Fibroblast of skin of left quadriceps (primary cell): ENCODE measurements at places on chromosomes 13 and 19.

DNA sequence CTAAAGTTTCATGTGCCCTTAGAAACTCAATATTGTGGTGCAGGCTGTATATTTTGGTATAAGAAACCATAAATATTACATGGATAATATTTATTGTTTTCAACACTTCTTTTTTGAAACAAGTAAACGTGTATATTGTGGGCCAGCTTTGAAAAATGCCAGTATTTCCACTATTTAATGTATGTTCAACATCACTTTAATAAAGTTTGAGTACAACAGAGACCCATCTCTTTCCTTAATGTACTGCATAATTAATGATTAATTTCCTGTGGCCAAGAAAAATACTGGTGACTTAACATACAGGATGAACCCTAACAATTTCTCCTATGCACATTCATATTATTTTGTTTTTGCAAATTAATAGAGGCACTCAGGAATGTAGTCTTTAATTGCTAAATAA, 2891.5 kb downstream of the PCDH9 start:
- DNase-seq, result no peak

DNA sequence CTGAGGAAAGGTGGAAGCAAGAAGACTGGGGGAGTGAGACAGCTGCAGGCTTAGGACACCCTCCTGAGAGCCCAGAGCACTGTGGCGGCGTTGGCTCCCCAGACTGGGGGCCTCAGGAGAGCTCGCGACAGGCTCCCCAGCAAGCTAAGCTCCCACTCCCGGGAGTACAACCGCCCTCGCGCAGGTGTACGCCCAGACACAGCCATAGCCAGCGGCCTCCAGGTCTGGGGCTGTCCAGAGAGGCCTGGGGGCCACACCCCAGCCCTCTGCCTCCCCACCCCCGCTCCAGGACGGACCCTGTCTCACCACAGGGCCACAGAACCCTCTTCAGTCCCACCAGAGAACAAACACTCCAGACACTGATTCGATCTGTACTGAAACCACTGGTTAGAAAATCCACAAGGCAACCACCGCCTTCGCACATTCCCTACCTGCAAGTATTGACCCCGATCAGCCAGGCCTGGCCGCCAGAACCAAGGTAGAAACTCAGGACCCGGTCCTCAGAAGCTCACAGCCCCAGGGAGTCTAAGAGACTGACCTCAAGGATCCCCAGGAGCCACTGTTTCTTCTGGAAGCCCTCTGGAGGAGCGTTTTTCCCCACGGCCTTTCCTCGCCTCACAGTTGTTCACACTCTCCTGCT, 16.3 kb downstream of the ZIC5 start:
- DNase-seq, result no peak

- DNase-seq, result no peak
These were observed 5.5 kb upstream of the IFI30 start for GRCh38 chr19:18167975-18168645.

DNA sequence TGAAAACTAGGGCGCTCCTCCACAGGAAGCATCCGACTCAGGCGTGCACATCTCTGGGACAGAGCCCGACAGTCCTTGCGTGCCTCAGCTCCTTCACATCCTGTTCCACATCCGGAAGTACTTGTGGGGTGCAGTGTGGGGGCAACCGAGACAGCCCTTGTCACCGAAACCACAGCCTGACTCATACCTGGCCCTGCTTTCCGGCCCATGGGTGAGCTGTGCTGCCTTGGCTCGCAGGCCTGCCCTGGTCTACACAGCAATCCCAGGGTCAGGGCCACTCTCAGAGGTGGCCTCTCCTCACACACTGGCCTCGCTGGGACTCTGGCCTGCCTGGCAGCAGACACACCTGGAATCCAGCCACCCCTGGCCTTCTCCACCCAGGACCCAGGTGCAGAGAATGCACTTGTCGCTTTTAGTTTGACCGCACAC, 100.4 kb downstream of the STK24 start:
- peak; percentile 56 for DNase-seq

DNA sequence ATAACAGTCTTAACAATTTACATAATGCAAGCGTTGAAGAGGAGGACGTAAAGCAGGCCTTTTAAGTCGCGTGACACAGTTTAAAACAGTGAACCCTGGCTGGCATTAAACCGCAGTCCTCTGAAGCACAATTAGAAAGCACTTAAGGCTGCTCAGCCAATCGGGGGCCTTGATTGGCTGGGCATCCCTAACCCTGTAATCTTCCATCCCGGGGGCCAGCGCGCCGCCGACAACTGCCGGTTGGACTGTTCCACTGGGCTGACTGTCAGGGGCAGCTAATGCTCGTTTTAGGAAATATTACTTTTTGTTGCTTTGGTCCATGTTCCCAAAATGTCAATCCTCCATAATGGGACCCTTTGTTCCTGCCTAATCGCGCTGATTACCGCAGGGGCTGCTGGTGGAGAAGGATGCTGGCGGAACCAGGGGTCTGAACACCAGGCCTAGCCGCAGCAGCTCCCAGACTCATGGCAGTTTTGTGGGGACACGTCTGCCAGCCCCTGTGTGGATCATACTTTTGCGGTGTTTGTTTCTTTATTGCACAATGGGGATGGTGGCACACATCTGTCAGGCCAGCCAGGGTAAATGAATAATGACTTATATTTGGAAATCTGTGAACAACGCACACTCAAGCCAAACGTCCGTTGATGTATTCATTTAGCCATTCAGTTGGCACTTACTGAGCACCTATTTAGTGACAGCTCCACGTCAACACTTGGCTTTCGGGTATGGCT, 127.1 kb upstream of the SPACA7 start:
- no peak for DNase-seq

- DNase-seq, result no peak
These were observed 190.2 kb downstream of the GGACT start for GRCh38 chr13:100398360-100398759.

- DNase-seq, result peak; percentile 70
These were observed 501.5 kb downstream of the SUCLA2 start for GRCh38 chr13:47499358-47500150.

DNA sequence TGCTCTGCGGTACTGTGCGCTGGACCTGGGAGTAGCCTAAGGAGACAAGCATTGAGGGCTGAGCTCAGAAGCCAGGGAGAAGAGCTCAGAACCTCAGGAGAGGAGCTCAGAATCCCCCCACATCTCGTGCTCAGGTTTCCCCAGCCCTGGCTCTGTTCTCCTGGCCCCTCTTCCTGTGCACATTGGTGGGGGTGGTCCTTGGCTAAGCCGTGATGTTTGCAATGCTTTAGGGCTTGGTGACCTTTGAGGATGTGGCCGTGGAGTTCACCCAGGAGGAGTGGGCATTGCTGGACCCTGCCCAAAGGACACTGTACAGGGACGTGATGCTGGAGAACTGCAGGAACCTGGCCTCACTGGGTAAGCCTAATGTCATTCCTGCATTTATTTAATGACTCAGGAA, 6.6 kb downstream of the ZNF557 start:
- no peak for DNase-seq

- no peak for DNase-seq
These were observed 5.6 kb upstream of the AMH start for GRCh38 chr19:2243274-2244124.

- DNase-seq, result peak; percentile 33
These were observed 52.7 kb downstream of the TRPM4 start for GRCh38 chr19:49210108-49210900.

GRCh38 chr19:17893766-17894165, 22.0 kb downstream of the SLC5A5 start:
- DNase-seq, result no peak

DNA sequence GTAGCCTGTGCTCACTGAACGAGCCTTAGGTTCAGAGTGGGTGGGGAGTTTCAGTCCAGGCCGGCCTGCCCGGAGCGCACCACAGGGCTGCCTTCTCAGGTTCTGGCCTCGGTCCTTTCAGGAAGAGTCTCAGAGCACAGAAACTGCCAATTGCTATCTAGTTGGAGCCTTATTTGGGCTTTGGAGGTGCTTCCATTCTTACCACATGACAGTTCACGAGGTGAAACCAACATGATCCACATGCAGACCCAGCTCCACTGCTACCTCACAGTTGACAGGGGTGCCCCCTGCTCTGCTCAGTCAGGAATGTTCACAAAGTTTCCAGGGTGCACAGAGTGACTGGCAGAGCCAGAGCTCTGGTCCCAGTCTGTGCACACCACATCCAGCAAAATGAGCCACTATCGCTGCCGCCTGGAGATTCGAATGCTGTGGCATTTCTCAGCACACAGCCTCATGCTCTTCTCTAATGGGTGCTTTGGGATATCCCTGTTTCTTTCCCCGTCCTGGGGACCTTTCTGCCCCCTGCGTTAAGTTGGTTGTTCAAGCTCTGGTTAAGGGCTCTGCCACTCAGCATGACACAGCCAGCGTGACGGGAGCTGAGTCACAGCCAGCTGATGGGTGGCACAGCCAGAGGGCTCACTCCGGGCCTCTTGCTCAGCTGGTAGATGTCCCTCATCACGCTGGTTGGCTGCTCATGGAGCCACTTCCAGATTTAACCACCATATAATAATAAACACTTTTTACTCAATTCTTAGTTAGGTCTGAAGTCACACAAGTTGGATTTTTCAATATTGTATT, 7.5 kb upstream of the SACS start:
- DNase-seq, result no peak

- DNase-seq, result no peak
These were observed at the start of gene OR7G3 for GRCh38 chr19:9126900-9127405. Gene OR7G3, minus strand, starts transcription at chr19:9126950. Its CDS starts 0 bp downstream, at chr19:9126950.

- DNase-seq, result no peak
These were observed 10.1 kb upstream of the CD22 start for GRCh38 chr19:35318679-35319448.

GRCh38 chr13:77975358-77976042, 56.9 kb upstream of the EDNRB start:
- DNase-seq, result no peak

GRCh38 chr19:23436318-23436717, 41.0 kb upstream of the ZNF91 start:
- DNase-seq, result no peak

- no peak for DNase-seq
These were observed 15.7 kb downstream of the ZNF575 start for GRCh38 chr19:43548706-43549105.

GRCh38 chr13:111912991-111913760, 153.8 kb upstream of the SOX1 start:
- no peak for DNase-seq

GRCh38 chr13:21771075-21771474, 100.2 kb downstream of the FGF9 start:
- no peak for DNase-seq

DNA sequence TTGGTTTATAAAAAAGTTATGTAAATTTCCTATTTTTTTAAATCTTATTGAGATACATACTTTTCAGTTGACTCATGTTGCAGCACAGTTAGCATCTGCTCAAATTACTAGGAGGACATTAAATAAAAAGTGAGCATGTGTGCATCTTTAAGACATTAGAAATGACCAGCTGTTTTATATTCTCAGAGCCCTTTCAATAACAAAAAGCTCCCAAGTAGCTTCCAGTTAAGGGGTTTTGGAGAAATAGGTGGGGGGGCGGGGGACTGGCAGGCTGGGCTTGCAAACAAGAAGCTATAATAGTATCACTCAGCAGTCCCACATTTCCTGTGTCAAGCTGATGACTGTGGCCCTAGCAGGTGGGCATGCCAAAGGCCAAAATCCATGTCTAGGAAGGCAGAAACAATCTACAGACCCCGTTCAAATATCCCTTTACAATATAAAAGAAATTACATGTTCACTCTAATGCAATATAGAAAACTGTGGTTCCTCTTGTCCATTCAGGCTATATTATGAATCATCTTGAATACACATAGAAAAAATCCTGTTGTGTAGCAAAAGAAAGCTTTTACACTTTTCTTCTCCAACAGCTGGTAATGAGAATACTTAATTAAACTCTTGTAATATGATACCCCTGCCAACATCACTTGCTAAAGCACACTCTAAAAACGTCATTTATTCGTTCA, 1713.2 kb upstream of the SLC10A2 start:
- DNase-seq, result peak; percentile 62

DNA sequence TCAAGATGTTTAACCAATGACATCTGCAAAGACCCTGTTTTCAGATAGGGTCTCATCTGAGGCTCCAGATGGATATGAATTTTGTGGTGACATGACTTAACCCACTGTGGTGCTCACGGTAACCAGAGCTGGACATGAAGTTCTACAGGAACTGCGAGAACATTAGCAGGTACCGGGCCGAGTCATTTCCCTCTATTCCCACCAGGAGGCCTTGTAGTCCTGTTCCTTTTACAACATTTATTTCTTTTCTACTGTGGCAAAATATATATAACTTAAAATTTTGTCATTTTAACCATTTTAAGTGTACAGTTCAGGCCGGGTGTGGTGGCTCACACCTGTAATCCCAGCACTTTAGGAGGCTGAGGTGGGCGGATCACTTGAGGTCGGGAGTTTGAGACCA, 7.6 kb upstream of the TSPAN16 start:
- DNase-seq, result no peak

DNA sequence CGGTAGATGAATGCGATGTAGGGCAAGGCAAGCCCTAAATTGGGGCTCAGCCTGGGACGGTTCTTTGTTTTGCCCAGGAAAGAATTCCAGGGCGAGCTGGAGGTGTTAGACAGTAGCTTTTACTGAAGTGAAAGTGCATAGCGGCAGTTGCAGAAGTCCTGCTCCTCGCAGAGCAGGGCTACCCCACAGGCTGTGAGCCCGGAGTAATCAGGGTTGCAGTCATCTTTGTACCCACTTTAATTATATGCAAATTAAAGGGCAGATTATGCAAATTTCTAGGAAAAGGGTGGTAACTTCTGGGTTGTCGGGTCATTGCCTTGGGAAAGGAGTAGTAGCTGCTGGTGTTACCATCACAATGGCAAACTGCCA, 30.5 kb downstream of the VAV1 start:
- no peak for DNase-seq

DNA sequence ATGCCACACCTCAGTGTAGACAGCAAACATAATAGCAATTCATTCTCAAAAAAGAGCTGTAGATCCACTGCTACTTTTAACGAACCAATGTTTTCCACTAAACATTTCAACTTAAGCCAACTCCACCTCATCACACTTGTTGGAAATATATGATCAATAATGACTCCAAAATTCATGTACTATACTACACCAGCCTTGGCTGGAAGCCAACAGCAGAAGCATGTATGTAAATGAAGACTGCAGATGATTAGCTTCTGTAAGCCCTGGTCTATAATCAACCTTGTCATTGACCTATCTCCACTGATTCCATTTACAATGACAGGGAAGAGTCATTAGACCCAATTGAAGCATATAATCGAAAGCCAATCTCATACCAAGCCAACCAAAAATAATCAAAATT, 71.7 kb downstream of the STK24 start:
- DNase-seq, result no peak

DNA sequence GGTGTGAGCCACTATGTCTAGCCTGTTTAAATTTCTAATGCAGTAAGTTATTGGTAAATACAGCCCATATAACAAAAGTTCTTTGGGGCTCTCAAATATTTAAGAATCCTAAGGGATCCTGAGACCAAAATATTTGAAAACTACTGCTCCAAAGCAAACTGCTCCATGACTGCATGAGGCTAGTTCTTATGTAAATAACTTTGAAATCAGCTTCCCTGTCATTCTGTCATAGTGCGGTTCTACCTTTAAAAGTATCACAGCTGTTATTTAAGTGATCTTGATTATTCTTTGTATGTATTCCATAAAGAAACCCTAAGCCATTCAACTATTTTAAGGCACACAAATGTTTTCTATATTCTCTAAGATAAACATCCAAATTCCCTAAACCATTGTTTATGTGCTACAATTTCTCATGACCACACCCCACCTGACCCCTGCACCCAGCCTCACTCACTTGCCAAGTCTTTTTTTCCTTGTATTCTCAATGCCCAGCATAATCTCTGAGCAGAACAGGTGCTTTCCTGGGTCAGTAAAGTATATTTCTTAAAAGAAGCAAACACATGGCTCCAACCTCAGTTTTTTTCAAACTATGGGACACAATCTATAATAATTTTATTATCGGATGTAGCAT, 146.6 kb downstream of the RNF17 start:
- DNase-seq, result no peak
